ENCODE measurements at places on chromosomes 7 and 10.
A peak's percentile ranks its signal among the peaks of the same experiment; 100 is the strongest.

GRCh38 chr7:74365322-74366022 is 76.3 kb downstream of the CLIP2 start:
- peak; percentile 94 for DNase-seq

DNA sequence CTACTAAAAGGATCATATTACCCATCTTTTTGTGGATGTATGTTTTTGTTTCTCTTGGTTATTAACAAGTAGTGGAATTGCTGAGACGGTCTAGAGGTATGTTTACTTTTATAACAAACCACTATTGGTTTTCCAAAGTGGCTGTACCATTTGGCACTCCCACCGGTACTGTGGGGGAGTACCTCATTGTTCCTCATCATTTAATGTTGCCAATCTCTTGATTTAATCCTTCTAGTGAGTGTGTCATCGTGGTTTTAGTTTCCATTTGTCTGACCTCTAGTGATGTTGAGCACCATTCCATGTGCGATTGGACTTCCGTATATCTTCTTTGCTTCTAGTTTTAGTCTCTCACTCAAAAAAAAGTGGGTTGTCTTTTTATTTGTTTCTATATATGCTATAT is 50.4 kb downstream of the RBM33 start:
- DNase-seq = no peak

DNA sequence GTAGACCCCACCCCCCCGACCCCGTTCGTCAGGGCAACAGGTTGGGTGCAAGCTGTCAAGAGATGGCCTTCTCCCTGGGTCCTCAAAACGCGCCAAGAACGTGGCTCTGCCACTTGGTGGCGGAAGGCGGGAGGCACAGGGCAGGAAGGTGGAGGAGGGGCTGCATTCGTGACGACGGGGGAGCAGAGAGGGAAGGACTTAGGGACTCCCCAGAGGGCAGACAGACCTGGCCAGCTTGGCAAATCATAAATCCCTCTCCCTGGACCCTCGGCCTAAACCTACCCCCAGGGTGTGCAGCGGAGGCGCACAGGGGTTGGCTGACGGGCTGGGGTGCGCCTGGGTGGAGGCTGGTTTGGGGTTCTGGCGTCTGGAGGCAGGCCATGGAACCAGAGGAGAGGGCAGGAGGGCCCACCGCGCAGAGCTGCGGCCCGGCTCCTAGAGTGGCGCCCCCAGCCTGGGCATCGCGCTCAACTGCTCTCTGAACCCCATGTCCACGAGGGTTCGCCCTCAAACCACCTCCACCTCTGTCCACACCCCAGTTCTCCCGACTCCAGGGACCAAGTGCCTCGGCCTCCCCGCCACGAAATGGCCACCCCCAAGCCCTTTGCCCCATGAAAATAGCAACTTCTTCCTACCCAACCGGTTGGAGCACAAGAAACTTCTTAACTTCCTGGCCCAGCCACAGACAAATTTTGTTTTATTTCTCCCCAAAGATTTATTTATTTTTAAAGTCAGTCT is 10.8 kb upstream of the GATA3 start:
- DNase-seq = peak; percentile 12

- peak; percentile 70 for DNase-seq
These were observed 9.9 kb upstream of the NT5C3A start for GRCh38 chr7:33072471-33072870.

DNA sequence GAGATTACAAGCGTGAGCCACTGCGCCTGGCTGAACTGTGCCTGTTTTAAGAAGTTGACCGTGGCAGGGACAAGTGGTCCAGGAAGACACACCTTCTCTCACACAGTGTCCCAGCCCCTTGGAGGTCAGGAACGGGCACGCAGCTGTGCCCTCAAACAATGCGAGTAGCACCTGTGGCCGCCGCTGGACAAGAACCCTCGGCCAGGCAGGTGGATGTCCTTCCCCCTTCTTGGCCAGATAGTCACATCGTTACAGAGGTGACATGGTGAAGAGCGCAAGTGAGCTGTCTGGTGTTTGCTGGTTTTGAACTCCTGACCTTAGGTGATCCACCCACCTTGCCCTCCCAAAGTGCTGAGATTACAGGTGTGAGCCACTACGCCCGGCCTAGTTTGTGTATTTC is 8.8 kb downstream of the ZFAND2A start:
- no peak for DNase-seq

DNA sequence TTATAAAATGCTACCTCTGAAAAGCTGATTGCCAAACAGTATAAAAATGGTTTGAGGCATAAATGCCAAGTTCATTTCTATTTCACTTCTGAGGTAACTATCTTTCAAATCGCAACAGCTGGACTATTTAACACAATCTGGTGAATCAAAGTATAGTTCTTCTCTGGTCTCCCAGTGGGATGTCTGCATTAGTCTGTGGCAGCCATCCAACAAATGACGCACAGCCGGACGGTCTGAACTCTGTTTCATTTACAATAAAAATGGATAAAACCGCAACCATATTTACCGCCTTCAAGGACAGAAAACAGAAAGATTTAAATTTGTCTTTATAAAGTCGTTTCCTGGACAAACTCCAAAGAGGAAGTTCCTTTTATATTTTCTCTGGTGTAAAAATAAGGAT is 41.9 kb downstream of the ENO4 start:
- peak; percentile 12 for DNase-seq

- no peak for DNase-seq
These were observed 146.6 kb downstream of the SH3PXD2A start for GRCh38 chr10:103708627-103709288.

- DNase-seq = no peak
These were observed 475.6 kb downstream of the PTPRN2 start for GRCh38 chr7:158111906-158112570.

DNA sequence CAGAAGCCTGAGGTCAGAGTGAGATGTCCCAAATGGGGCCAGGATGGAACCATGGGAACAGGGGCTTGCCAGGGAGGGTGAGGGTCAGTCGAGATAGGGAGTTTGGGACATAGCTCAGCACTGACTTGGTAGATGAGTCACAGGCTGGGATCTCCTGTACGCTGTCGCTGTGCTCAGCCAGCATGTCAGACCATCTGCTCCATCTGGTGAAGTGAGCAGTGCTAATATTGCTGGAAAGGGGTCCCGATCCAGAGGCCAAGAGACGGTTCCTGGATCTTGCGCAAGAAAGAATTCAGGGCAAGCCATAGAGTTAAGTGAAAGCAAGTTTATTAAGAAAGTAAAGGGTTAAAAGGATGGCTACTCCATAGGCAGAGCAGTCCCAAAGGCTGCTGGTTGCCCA is 505.6 kb downstream of the GALNT17 start:
- peak; percentile 46 for DNase-seq

DNA sequence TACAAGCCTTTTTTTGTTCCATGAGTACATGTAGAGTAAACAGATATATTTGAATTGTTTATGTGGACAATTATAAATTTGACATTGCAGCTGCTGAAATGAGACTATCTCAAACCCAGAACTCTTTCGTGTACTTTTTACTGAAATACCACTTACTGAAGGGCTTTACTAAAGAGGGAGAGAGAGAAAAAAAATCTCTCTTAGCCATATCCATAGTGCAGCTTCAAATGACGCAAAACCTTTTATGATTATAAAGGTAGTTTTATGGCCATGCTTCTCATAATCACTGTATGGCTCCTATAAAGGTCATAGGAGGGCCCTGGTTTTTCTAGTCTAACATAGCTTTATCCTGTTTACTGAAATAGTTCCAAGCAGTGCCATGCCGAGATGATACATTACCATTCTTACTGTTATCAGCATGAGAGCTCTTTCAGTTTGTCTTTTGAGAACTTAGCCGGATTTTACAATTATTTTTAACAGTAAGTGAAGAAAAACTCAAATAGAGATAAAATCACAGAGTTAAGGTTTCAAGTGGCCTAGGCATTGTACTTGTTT is 35.1 kb downstream of the KCND2 start:
- DNase-seq = no peak

DNA sequence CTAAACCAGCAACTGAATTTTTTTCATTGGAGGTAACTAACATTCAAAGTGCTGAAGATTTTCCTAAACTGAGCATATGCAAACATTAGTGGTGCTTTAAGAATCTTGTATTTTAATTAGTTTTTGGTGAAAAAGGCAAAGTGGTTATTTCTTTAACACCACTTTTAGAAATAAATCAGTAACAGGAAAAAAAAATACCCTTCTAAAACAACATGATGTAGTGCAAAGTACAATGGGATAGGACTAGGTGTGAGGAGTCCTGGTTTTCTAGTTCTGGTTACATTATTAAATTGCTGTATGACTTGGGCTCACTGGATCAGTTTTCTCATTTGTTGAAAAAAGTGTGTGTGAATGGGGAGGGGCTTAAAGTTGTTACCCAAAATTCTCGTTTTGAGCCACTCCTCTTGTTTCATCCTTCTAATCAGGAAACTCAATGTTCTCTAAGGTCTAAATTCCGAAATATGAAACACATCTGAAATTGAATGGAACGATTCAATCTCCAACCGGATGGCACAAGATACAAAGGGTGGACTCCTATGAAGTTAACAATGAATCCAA is 1.8 kb downstream of the WASL start:
- no peak for DNase-seq

DNA sequence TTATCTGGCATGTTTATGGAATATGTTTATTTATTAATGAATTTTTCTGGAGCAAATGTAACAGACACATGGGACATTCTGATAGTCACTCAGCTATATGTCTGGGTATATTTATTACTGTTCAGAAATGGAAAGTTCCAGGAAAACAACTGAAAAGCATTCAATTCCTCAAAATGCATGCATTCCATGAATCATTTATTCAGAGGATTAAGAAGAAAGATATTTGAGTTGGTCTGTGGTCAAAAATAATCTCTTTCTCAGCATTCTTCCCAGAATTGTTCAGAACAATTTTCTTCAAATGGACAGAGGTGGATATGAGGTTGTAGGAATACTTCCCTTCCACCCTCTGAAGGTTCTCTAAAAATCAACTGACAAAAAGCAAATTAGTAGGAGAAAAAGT is 97.6 kb upstream of the ITGB1 start:
- DNase-seq = no peak

DNA sequence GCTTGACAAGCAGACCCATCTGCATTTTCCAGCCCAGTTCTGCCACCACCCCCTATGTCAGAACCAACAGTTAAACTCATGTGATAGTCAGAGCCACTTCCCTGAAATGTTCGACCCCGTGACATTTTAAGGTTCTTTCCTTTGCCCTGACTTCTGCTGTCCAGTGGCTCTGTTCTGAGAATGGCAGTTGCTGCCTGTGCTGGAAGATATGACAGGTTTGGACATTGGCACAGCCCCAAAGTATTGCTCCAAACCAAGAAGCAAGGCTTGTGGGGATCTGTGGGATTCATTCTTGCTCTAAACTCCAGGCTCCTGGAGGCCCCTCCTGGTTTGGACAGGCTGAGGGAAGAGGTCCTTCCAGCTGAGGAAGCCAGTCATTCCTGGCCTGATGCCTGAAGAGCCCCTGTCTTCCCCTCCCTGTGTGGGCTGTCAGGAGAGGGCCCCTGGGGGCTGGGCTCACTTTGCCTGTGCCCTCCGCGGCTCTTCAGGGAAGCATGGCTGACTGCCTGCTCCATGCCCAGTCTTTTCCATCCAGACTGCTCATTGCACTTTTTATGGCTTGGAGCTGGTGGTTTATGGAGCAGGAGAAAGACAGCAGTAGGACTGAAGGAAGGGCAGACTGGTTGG is 138.0 kb downstream of the CDH23 start:
- DNase-seq = no peak

DNA sequence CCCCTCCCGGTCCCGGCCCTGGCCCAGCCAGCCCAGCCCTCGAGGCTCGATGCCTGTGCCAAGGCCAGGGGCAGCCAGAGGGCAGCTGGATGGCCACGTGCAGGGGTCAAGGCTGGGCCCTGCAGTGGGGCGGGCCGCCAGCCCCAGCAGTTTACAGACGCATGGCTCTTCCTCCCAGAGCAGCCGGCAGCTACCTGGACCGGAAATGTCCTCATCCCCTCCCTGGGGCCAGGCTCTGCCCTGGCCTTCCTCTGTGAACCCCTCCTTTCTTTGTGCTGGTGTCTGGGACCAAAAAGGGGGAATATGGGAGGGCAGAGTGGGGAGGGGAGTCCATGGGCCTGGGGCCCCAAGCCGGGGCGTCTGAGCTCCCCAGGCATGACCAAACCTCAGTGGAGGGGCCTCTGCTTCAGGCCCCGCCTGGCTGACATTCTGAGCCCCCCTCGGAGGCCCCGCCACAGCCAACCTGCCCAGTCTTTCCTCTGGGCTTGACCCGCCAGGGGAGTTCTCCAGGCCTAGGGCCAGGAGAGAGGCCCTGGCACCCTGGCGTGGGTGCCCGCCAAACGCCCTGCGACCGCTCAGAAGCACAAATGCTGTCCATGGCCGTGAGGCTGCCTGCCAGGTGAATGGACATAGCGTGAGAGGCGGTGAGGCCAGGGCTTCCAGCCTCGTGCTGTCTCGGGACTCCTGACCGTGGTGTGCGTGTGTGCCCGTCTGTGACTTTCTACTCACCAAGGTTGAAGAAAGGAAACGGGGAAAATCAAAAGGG is 24.7 kb upstream of the AMZ1 start:
- no peak for DNase-seq

GRCh38 chr7:43112941-43113621 is 634 bp downstream of the HECW1 start:
- peak; percentile 69 for DNase-seq

DNA sequence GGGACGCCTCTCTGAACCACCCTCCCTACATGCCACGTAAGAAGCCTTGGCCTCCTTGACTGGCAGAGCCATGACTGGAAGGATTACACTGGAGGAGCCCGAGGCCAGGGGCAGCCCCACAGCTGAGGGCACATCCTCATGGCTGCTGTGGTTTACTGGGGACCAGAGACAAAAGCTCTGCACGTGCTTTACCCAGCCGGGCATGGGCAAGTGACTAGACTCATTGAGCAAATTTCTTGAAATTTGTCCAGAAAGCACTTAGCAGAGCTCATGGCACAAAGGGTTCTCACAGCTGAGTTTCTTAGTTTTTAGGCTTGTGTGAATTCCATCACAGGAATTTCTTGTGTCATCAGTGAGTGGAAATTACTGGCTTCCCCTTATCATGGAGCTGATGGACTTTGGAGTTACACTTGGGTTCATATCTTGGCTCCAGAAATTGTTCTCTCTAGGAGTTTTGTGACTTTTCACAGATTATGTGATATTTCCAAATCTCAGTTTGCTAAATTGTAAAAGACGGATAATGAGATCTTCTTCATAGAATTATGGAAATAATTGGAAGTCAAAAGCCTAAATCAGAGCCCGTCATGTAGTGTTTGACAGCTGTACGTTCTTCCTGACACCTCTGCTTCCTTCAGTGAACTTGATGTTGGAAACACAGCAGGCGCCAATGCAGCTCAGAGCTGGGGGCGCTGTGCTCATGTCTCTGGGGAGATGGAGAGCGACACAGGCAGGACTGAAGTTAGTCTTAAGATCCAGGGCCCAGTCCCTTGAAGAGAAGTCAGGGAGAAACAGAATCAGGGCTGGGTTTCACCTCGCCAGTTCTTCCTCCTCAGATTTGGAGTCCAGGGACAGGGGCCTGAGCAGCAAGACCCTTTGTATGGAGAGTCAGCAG is 47.7 kb upstream of the MGAM2 start:
- DNase-seq = no peak

DNA sequence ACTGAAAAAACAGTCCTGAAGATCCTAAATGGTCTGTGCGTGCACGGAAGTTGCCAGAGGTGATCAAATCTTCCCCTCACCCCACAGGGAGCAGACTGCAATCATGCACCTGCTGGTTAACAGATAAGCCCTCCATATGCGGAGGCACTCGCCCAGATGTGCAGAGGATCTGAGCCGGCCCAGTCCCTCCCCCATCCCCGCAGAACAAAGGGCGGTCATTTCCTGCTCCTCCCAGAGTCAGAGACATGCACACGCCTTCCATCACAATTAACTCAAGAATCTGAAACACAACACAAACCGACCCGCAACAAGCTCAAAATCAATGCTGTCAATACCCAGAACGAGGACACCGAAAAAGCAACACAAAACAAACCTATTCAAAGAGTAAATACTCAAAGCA is 24.2 kb downstream of the CRTAC1 start:
- DNase-seq = no peak

- no peak for DNase-seq
These were observed 9.2 kb downstream of the GDF2 start for GRCh38 chr10:47331491-47331890.
